ENCODE measurements at places on chromosomes 3 and 15. TPM values are rescaled to one million over a fixed set of nuclear protein-coding genes. Genes with fewer than 3 reads are reported as not detected.

GOLIM4 gene
- 1.0 TPM for total RNA-seq

- no peak overlapping the region for H3K27ac ChIP-seq
- no peak for DNase-seq
- no peaks in the 10 kb centered on the region for H3K27me3 ChIP-seq
- no peak overlapping the region for H3K4me3 ChIP-seq
- H3K36me3 ChIP-seq: no peaks in the 10 kb centered on the region
- H3K4me1 ChIP-seq: no peaks in the 10 kb centered on the region
Measured at GRCh38 chr3:155462672-155463071, 169.2 kb upstream of the STRIT1 start.

DNA sequence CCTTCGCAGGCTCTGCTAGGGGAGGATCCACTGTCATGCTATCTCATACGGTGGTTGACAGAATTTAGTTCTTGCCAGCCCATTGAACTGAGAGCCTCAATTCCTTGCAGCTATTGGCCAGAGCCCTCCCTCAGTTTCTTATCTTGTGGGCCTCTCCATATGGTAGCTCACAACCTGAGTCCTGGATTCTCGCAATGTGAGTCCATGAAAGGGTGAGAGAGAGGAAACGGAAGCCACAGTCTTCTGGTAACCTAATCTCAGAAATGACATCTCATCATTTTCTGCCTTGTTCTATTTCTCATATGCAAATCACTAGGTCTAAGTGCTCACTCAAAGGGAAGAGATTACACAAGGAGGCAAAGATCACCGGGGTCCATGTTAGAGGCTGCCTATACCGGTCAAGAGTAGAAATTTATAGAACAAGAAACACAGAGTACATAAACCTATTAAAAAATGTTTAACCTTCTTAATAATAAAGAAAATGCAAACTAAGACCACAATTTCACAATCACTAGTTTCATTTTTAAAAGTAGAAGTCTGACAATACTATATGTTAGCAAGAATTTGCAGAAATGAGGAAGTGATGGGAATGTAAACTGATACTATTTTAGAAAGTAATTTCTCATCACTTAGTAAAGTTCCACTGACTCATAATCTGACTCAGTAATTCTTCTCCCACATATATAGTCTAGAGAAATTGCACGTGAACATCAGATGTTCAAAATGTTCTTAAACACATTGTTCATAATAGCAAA lies 378.4 kb upstream of the AGTR1 start:
- H3K4me3 ChIP-seq: no peak overlapping the region
- H3K4me1 ChIP-seq: no peaks in the 10 kb centered on the region
- no peak overlapping the region for H3K27ac ChIP-seq
- no peak for DNase-seq
- H3K27me3 ChIP-seq: no peaks in the 10 kb centered on the region
- H3K36me3 ChIP-seq: no peaks in the 10 kb centered on the region

DNA sequence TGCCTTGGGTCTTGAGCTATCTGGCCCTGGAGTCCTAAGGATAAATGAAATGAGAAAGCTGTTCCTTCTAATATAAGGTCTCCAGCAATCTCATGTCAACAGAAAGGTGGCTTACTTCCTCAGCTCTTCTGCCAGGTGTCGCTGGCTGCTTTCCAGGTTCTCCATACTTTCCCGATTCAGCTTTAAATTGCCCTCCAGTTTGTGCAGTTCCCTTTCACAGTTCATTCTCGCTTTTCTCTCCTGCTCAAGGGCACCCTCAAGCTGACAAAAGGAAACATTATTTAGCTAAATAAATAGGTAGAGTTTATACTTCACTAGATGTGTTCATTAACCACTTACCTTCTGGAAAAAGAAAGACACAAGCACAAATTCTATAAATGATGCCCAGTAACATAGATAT lies 73.0 kb downstream of the MYH15 start:
- no peaks in the 10 kb centered on the region for H3K36me3 ChIP-seq
- H3K4me1 ChIP-seq: no peaks in the 10 kb centered on the region
- no peak overlapping the region for H3K4me3 ChIP-seq
- no peak for DNase-seq
- H3K27ac ChIP-seq: no peak overlapping the region

GRCh38 chr3:5013021-5013906 lies 34.0 kb downstream of the BHLHE40 start:
- no peaks in the 10 kb centered on the region for H3K36me3 ChIP-seq

GRCh38 chr15:73108676-73109075 lies 56.4 kb downstream of the NEO1 start:
- no peak overlapping the region for H3K4me3 ChIP-seq
- H3K27me3 ChIP-seq: no peaks in the 10 kb centered on the region
- no peak overlapping the region for H3K27ac ChIP-seq
- no peak for DNase-seq
- no peaks in the 10 kb centered on the region for H3K36me3 ChIP-seq

GRCh38 chr3:133956353-133956752 lies 60.7 kb upstream of the RAB6B start:
- no peak overlapping the region for H3K27ac ChIP-seq
- H3K4me1 ChIP-seq: no peaks in the 10 kb centered on the region
- no peak for DNase-seq
- H3K36me3 ChIP-seq: no peaks in the 10 kb centered on the region

- no peak overlapping the region for H3K27ac ChIP-seq
- no peak overlapping the region for H3K4me3 ChIP-seq
- no peaks in the 10 kb centered on the region for H3K4me1 ChIP-seq
- no peaks in the 10 kb centered on the region for H3K36me3 ChIP-seq
Measured at GRCh38 chr3:39801216-39801615, 8.2 kb upstream of the MYRIP start.

ITIH3 gene
- not detected for total RNA-seq

GRCh38 chr3:193744822-193745684 lies 152.0 kb downstream of the OPA1 start:
- H3K36me3 ChIP-seq: no peaks in the 10 kb centered on the region
- H3K4me3 ChIP-seq: no peak overlapping the region
- DNase-seq: no peak
- H3K4me1 ChIP-seq: no peaks in the 10 kb centered on the region
- H3K27me3 ChIP-seq: peaks cover 5% of the 10 kb centered on the region

- no peak overlapping the region for H3K4me3 ChIP-seq
- no peak overlapping the region for H3K27ac ChIP-seq
- H3K36me3 ChIP-seq: no peaks in the 10 kb centered on the region
- H3K4me1 ChIP-seq: no peaks in the 10 kb centered on the region
Measured at GRCh38 chr15:48278666-48279065, 52.6 kb upstream of the DUT start.

DNA sequence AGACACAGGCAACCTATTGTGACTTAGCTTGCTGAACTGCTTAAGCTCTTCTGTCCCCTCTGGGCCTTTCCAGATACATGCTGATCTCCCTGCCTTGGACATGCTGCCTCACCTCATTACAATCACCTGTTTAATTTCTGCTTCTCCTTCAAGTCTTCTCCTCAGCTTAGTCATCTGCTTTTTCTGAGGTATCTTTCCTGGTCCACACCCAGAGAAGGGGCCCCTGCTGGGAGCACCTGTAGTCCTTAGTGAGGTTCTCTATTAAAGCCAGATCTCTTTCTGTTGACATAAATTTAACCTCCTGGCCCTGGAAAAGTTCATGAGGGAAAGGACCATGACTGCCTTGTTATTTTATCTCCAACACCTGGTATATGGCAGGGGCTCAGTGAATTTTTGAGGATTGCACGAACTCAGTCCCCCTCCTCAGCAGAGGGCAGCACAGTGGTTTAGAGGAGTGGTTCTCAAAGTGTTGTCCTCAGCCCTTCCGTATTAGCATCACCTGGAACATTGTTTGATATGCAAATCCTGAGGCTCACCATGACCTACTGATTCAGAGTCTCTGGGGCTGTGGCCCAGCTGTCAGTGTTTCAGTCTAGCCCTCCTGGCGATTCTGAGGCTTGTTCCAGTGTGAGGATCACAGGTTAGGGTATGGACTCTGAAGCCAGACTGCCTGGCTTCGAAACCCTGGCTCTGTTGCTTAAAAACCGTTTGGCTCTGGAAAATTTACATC lies 12.7 kb downstream of the COL6A6 start:
- no peak overlapping the region for H3K4me3 ChIP-seq
- H3K4me1 ChIP-seq: peaks cover 9% of the 10 kb centered on the region
- no peaks in the 10 kb centered on the region for H3K27me3 ChIP-seq

- H3K36me3 ChIP-seq: no peaks in the 10 kb centered on the region
- no peak overlapping the region for H3K27ac ChIP-seq
- H3K4me3 ChIP-seq: no peak overlapping the region
- peaks cover 6% of the 10 kb centered on the region for H3K4me1 ChIP-seq
Measured at GRCh38 chr3:186705882-186706780, 11.0 kb upstream of the KNG1 start.

DNA sequence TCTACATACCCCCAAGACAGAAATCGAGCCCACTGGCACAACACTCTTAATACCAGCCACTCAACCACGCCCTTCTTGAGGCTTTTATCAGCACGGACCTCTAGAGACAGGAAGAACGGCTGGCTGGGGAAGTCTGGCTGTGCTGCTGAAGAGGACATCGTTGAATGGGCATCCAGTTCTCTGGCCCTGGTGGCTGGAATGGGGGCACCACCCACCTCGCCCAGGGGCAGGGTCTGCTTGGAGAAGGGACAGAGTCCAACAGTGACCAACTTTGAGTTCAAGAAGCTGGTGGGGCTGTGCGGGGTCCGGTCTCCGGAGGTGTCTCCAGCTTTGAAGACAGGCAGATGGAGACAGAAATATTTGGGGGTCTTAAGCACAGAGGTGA lies 77.5 kb downstream of the ATP10A start:
- no peaks in the 10 kb centered on the region for H3K4me1 ChIP-seq
- no peak for DNase-seq
- H3K27me3 ChIP-seq: no peaks in the 10 kb centered on the region
- no peak overlapping the region for H3K4me3 ChIP-seq
- peaks cover 4% of the 10 kb centered on the region for H3K36me3 ChIP-seq

DNA sequence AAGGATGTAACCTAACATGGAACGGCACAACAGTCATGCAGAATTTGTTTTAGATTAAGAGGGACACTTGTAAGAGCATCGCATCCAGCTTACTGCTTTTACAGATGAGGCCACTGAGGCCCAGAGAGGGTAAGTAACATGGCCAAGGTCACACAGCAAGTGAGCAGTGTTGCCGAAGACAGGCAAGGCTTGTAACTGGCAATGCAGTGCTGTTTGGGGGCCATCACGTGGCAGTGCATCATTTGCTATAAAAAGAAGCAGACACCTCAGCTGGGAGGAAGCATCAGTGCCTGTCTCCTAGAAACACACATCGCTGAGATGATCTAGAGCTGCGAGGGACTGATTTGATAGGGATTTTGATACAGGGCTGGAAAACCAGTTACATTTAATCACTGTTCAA lies 108.2 kb upstream of the PROK2 start:
- no peak for DNase-seq
- H3K27me3 ChIP-seq: no peaks in the 10 kb centered on the region

SYNM gene
- 0.53 TPM for total RNA-seq

- H3K27ac ChIP-seq: no peak overlapping the region
- no peak overlapping the region for H3K4me3 ChIP-seq
- no peaks in the 10 kb centered on the region for H3K36me3 ChIP-seq
- no peak for DNase-seq
- H3K4me1 ChIP-seq: no peaks in the 10 kb centered on the region
Measured at GRCh38 chr3:117495620-117496019, 786.0 kb downstream of the TUSC7 start.

GPR62 gene
- not detected for total RNA-seq

DNA sequence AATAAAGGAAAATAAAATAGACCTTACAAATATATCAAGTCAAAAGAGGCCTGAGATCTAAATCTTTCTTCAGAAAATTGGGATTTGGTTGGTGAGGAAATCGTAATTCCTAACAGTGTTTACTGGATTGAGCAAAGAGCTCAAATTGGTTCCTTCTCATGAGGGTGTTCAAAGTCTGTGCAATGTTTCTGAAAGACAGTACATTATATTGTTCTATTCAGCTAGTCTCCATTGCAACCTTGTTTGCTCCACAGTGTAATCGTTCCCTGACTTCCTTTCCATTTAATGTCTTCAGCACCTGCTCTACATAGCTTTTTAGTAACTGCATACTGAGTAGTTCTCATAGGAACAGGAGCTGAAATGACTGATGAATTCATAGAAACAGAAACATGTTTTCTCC lies 326.8 kb downstream of the SUCLG2 start:
- no peak overlapping the region for H3K27ac ChIP-seq
- no peak overlapping the region for H3K4me3 ChIP-seq
- H3K36me3 ChIP-seq: no peaks in the 10 kb centered on the region
- no peak for DNase-seq
- no peaks in the 10 kb centered on the region for H3K4me1 ChIP-seq

DNA sequence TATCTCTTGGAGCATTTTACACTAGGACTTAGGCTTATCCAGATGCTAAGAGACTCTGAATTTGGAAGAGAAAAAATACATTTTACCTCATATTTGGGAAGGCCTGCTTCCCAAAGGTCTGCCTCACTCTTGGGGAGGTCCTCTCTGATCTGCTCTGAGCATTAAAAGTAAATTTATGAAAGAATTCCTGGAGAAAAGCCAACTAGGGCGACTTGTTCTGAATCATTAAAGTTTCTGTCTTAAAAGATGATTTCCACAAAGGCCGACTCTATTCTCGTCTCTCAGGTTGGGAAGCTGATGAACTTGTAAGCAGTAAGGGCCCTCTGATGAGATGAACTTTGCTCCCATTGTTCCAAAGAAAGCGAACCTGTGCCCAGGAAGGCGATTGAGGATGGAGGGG lies 48.7 kb upstream of the HES1 start:
- H3K4me3 ChIP-seq: no peak overlapping the region
- H3K4me1 ChIP-seq: no peaks in the 10 kb centered on the region
- H3K27ac ChIP-seq: no peak overlapping the region
- H3K36me3 ChIP-seq: no peaks in the 10 kb centered on the region
- H3K27me3 ChIP-seq: no peaks in the 10 kb centered on the region

HRG gene
- not detected for total RNA-seq

DNA sequence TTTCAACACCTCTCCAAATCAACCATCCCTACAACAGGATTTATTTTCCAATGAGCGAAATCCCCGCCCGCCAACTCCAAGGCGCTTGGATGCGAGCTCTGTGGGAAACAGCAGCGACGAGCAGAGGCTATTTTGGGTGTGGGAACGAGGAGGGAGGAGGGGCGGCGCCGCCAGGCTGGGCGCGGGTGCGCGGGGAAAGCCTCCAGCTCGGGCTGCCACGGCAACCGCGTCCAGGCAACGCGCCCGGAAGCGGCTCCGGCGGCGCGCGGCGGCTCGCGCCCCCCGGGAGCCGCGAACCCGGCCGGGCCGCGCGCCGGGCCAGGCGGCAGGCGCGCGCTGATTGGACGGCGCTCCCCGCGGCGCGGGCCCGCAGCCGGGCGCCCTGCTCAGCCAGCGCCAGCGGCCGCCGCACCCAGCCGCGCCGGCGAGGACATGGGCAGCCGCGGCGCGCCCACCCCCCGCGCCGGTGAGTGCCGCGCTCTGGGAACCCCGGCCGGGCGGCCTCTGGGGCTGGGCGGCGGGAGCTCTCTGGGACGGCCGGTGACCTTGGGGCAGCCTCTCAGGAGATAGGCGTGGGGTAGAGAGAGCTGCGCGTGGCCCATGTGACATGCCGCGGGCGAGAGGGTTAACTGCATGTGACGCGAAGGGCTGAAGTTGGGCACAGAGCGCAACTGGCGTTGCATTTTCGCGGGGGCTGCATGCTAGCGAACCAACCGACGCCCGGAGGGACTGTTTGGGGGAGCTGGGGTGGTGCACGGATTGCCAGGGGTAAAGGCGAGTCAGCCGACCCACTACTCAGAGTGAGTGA lies at the start of gene FAM81A:
TSS of gene FAM81A (plus strand) at position 370 of the 808 bp plus-strand sequence. CDS start 20,441 bp downstream, outside the sequence.
- DNase-seq: peak; percentile 63
- peaks cover 6% of the 10 kb centered on the region for H3K27me3 ChIP-seq
- H3K27ac ChIP-seq: no peak within 1 kb of the TSS
- H3K36me3 ChIP-seq: no peaks in the 10 kb centered on the region
- H3K4me3 ChIP-seq: peak within 1 kb of the TSS; percentile 65

TATDN2 gene
- 68.7 TPM for total RNA-seq

ANKRD34C gene
- not detected for total RNA-seq

FEZF2 gene
- not detected for total RNA-seq
